ENCODE measurements at places on chromosomes 7 and 10. TPM values are rescaled to one million over a fixed set of nuclear protein-coding genes. Genes with fewer than 3 reads are reported as not detected.

- H3K36me3 ChIP-seq, result no peaks in the 10 kb centered on the region
- H3K27me3 ChIP-seq, result no peaks in the 10 kb centered on the region
- H3K27ac ChIP-seq, result no peak overlapping the region
- DNase-seq, result no peak
- H3K4me3 ChIP-seq, result no peak overlapping the region
- H3K4me1 ChIP-seq, result peaks cover 39% of the 10 kb centered on the region
Observed at GRCh38 chr7:40760293-40760964, 625.6 kb downstream of the SUGCT start.

GRCh38 chr10:132859084-132859855, 73.3 kb upstream of the NKX6-2 start:
- H3K4me1 ChIP-seq, result no peaks in the 10 kb centered on the region
- no peak for DNase-seq
- H3K4me3 ChIP-seq, result no peak overlapping the region
- peaks cover 27% of the 10 kb centered on the region for H3K27me3 ChIP-seq
- no peaks in the 10 kb centered on the region for H3K36me3 ChIP-seq

DNA sequence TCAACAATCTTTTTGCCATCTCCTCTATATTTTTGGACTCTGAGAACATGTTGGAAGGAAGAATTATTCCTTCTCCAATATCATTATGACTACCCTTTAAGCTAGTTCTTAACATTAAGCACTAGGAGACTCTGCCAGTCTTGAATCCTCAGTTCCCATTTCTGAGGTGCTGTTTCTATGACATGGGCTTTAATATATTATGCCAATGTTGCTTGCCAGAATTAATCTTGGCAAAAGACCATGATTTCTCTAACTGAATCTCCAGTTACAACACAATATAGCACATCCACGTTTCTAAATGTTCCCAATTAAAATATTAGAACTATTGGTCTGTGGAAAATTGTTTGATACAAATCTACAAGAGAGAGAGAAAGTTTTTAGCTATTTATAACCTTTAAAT, 250.0 kb downstream of the HGF start:
- no peak overlapping the region for H3K27ac ChIP-seq
- no peaks in the 10 kb centered on the region for H3K27me3 ChIP-seq
- no peaks in the 10 kb centered on the region for H3K36me3 ChIP-seq
- no peak overlapping the region for H3K4me3 ChIP-seq

- no peaks in the 10 kb centered on the region for H3K27me3 ChIP-seq
- no peaks in the 10 kb centered on the region for H3K36me3 ChIP-seq
- DNase-seq, result no peak
- no peak overlapping the region for H3K4me3 ChIP-seq
Observed at GRCh38 chr7:156220701-156221100, 408.4 kb upstream of the SHH start.

DNA sequence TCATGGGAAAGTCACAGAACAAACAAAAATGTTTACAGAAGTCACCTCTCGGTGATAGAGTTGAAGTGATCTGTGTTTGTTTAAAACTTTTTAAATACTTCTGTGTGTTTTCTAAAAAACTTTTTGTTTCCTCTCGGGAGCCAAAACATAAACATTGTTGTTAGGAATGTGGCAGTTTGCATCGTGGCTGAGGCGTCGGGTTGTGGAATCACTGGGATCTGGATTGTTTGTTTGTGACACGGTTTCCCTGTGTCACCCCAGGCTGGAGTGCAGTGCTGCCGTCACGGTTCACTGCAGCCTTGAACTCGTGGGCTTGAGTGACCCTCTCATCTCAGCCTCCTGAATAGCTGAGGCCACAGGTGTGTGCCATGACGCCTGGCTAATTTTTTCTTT, 29.0 kb upstream of the SUN1 start:
- H3K27me3 ChIP-seq, result peaks cover 2% of the 10 kb centered on the region
- no peaks in the 10 kb centered on the region for H3K4me1 ChIP-seq
- H3K36me3 ChIP-seq, result no peaks in the 10 kb centered on the region
- no peak overlapping the region for H3K4me3 ChIP-seq
- DNase-seq, result no peak

GRCh38 chr7:12127455-12127854, 83.6 kb upstream of the TMEM106B start:
- peaks cover 4% of the 10 kb centered on the region for H3K36me3 ChIP-seq
- no peaks in the 10 kb centered on the region for H3K27me3 ChIP-seq
- no peak overlapping the region for H3K4me3 ChIP-seq
- H3K4me1 ChIP-seq, result no peaks in the 10 kb centered on the region

DNA sequence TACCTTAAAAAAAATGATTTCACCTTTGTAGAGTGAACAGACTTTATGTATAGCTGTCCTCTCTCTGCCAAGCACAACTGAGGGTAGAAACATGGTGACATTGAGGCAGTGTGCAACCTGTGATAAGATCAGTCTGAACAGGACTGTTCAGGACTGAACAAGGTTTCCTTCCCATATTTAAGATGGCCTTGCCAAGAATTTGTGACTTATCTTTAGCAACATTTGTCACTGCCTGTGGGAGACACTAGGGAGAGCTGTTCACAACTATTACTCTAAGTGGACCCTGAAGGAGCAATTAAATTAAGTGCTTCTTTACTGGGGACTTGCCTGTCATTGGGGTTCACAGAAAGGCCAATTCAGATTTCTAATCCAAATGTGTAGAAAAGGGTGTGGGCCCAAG, 6.7 kb downstream of the OR13A1 start:
- no peaks in the 10 kb centered on the region for H3K4me1 ChIP-seq
- peaks cover 3% of the 10 kb centered on the region for H3K27me3 ChIP-seq
- no peak overlapping the region for H3K27ac ChIP-seq
- H3K36me3 ChIP-seq, result no peaks in the 10 kb centered on the region

GRCh38 chr10:61792921-61793320, 108.6 kb upstream of the ARID5B start:
- peaks cover 63% of the 10 kb centered on the region for H3K4me1 ChIP-seq
- DNase-seq, result no peak
- peak overlapping the region; percentile 46 for H3K27ac ChIP-seq
- no peaks in the 10 kb centered on the region for H3K36me3 ChIP-seq

- peak; percentile 61 for DNase-seq
- H3K4me1 ChIP-seq, result peaks cover 60% of the 10 kb centered on the region
- H3K27ac ChIP-seq, result peak overlapping the region; percentile 76
- peak overlapping the region; percentile 88 for H3K4me3 ChIP-seq
- H3K36me3 ChIP-seq, result no peaks in the 10 kb centered on the region
- no peaks in the 10 kb centered on the region for H3K27me3 ChIP-seq
Observed at GRCh38 chr10:34723750-34724149, 91.3 kb downstream of the PARD3 start.

IFRD1 gene
- 33.6 TPM for total RNA-seq

LRGUK gene
- not detected for total RNA-seq

IRF5 gene
- total RNA-seq, result not detected

COL26A1 gene
- not detected for total RNA-seq

LIPM gene
- total RNA-seq, result not detected
